ENCODE measurements at places on chromosomes 1 and 21.

GRCh38 chr1:42684139-42684538 lies 1.9 kb downstream of the YBX1 start:
- H3K4me1 ChIP-seq = peaks cover 61% of the 10 kb centered on the region
- peak; percentile 49 for DNase-seq
- peaks cover 55% of the 10 kb centered on the region for H3K36me3 ChIP-seq
- H3K27me3 ChIP-seq = no peaks in the 10 kb centered on the region
- H3K4me3 ChIP-seq = peak overlapping the region; percentile 98
- peak overlapping the region; percentile 94 for H3K27ac ChIP-seq

DNA sequence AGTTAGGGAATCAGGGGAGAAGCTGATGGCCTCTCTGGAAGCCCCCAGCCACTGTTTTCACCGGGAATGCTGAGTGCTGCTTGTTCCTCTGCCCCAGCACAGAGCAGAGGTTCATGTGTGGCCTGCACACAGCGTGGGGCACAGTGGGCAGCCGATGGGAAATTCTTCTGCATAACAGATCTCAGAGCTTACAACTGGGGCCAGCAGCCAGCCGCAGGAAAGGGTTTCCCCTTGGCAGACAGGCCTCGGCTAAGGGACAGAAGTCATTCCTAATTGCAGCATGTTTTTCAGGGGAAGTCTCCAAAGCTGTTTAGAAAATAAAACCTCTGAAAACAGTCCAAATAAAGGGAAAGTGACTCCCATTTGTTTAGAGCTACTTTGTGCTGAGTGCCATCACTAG lies 22.6 kb downstream of the HMGB4 start:
- H3K4me3 ChIP-seq = no peak overlapping the region
- no peak for DNase-seq
- H3K27ac ChIP-seq = no peak overlapping the region
- H3K36me3 ChIP-seq = no peaks in the 10 kb centered on the region
- peaks cover 21% of the 10 kb centered on the region for H3K27me3 ChIP-seq
- no peaks in the 10 kb centered on the region for H3K4me1 ChIP-seq

DNA sequence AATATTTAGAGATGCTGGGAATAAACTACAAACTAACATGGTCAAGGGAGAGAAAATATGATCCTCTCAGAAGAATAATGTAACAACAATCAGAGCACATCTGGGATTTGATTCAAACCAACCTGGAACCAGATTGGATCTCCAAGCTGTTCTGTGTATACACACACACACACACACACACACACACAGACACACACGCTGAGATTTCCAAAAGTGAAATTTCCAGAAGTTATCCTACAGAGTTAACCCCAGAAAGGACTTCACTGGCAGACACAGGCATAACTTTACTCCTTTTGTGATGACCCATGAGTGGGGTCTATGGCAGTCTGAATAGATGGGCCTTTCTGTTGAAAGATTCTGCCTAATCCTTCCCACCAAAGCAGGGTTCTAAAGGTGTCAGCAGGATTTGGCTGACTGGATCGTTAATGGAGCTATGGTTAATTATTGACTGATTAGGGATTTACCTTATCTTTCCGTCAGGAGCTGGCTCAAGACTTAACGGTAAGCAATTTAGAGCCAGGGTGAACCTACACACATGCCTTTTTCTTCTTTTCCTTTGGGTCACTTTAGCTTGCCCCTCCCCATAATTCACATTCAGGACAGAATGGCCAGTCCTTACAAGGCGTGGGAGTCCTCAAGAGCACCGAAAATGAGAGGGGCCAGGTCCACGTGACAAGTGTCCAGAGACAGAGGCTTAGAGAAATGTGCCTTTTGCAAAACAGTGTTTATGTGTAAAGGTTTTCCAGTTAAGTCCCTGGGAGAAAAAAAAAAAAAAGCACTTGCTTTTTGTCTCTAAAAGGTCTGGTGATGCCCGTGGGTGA lies 10.9 kb upstream of the PROX1 start:
- no peak for DNase-seq
- H3K27ac ChIP-seq = no peak overlapping the region
- H3K4me3 ChIP-seq = no peak overlapping the region
- peaks cover 50% of the 10 kb centered on the region for H3K27me3 ChIP-seq

DNA sequence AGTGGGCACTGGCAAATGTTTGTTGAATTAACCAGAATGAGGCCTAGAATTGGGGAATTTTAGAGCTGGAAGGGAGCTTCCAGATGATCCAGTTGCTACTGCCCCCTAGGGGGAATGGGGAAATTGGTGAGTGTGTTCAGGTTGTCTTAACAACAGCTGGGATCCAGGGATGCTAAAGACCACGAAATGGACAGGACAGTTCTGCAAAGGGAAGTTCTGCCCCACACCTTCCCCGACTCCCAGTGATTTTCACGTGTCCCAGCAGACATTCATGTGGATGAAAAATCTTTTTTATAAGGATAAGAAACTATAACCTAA lies 33.9 kb downstream of the TRIM62 start:
- peak; percentile 31 for DNase-seq
- H3K27ac ChIP-seq = no peak overlapping the region
- H3K4me1 ChIP-seq = no peaks in the 10 kb centered on the region
- H3K36me3 ChIP-seq = peaks cover 2% of the 10 kb centered on the region
